ENCODE measurements at places on chromosomes 6 and 20.

GRCh38 chr6:32969685-32970412, 1.5 kb downstream of the BRD2 start:
- peak; percentile 10 for ATAC-seq

DNA sequence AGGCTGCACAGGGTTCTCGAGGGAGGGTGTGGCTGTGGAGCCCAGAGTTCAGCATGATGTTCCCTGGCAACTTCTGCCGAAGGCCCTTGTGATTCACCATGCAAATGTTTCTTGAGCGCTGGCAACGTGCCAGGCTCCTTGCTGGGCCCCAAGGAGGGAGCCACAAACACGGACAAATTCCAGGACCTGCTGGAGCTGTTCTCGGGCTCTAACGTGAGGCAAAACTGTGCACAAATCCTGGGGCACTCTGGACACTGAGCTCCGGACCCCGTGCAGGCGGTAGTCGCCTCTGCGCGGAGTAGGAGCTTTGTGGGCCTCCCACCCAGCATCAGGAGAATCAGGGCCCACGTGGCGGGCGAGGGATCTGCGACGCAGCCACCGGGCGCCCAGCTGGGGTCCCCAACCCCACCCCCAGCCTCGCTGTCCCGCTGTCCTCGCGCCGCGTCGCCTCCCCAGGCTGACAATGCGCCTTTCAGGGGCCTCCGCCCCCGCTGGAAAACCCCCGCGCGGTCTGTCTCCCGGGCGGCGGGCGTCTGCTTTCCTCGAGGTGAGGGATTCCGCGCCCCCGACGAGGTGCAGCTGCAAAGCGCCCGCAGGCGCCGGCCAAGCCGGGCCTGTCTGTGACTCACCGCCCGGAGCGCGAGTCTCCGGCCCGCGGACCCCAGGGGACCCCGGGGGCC, 31.7 kb upstream of the SCUBE3 start:
- ATAC-seq: peak; percentile 64

DNA sequence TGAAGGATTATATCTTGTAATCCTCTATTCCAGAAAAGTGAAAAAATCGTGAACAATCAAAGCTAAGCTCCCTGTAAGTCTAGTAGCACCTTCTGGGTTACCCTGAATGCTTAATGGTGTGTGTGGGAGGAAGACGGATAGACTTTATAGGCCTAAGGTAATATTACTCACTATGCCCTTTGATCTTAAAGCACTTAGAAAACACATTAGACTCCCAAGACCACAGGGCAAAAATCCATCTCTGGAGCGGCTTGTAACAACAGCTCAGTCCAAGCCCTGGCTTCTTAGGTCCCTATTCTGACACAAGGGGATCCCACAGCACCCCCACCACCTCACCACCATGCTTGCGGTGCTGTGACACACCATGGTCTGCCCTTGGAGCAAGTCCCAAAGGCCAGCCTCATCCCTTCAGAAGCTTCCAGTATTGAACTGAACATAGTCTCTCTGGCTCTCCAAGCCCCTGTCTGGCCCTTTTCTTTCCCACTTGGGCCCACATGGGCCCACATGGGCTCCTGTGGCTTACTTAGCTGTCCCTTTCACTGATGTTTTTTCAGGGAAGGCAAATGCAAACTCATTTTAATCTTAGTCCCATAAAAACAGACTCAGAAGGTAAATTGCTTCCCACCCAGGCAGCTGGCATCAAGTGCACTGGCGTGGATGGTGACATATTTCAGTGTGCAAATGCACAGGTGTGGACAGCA, 28.3 kb downstream of the C6orf132 start:
- ATAC-seq: no peak

GRCh38 chr6:170186941-170187668, 103.8 kb downstream of the DLL1 start:
- ATAC-seq: peak; percentile 22

- ATAC-seq: peak; percentile 31
Measured at GRCh38 chr6:35181308-35181932, 32.3 kb upstream of the SCUBE3 start.

DNA sequence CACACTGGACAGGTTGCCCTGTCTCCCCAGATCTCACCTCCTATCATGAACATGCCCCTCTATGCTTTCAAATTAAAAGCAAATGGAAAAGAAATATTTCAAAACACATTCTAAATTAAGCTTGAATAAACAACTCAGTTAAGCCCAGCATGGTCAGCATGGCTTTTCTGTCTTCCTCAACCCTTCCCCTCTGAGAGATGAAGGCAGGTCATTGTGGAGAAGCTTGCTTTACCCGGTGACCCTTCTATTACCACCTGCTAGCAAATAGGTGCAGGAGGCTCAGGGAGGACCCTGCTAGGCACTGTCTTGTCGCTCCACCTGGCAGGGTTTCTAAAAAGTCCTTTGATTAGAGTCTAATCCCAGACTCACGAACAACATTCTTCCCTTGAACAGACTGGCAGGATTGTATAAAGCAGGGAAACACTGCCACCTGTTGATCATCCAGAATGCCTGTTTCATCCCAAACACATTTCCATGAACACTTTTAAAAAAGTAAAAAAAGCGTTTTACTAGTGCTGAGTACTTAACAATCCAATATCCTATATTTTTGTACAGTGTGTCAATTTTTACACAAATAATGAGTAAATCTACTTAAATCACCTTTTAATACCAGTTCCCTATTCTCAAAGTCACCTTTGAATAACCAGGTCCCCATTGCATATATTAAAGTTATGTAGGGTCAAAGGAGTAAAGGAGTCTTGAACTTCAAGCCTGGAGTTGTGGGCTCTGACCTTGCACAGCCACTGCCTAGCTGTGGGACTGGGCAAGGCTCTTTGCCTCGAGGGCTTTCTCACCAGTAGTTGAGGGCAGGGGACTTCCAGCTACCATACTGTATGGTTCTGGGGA, 75.5 kb downstream of the GPR6 start:
- peak; percentile 48 for ATAC-seq

DNA sequence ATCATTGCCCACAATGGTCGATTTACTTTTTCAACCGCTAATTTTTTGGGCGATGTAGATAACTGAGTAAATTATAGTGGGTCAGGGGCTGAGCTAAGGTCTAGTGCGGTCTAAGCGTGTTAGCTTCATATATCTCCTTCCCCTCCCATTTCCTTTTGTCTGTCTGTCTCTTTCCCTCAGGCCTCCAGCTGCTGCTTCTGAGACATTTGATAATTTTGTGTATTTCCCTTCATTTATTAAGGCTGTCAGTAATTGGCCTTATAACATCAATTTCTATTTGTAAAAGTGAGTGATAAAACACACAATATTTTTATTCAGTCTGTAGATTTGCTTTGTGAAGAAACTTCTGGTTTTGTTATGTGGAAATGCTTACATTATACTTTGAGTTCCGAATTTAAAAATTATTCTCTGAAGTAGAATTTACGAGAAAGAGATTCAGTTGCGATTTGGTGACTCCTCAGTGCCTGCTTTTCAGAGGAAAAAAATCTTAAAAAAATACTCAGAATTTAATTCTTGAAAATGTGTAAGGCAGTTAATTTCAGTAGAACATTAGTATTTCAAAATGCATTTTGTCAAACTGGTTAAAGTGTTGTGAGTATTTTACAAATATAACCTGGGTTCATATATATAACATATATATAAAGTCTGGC, 1.4 kb downstream of the TMEM170B start:
- ATAC-seq: no peak

- ATAC-seq: no peak
Measured at GRCh38 chr6:32431142-32431541, 8.5 kb upstream of the HLA-DRA start.
